ENCODE measurements at places on chromosomes 12 and 14. TPM values are rescaled to one million over a fixed set of nuclear protein-coding genes. Genes with fewer than 3 reads are reported as not detected.

RFX4 gene
- total RNA-seq, result not detected

RIPK3 gene
- total RNA-seq, result 8.2 TPM

ADCY6 gene
- total RNA-seq, result 0.13 TPM

DCAF4 gene
- 27.7 TPM for total RNA-seq

KITLG gene
- 0.15 TPM for total RNA-seq

CLEC6A gene
- total RNA-seq, result not detected

CMA1 gene
- total RNA-seq, result not detected

EEF1AKMT3 gene
- total RNA-seq, result 4.2 TPM
